ENCODE measurements at places on chromosomes 4 and X.

GRCh38 chr4:127629371-127629770 is 3.4 kb upstream of the INTU start:
- no peak for DNase-seq

DNA sequence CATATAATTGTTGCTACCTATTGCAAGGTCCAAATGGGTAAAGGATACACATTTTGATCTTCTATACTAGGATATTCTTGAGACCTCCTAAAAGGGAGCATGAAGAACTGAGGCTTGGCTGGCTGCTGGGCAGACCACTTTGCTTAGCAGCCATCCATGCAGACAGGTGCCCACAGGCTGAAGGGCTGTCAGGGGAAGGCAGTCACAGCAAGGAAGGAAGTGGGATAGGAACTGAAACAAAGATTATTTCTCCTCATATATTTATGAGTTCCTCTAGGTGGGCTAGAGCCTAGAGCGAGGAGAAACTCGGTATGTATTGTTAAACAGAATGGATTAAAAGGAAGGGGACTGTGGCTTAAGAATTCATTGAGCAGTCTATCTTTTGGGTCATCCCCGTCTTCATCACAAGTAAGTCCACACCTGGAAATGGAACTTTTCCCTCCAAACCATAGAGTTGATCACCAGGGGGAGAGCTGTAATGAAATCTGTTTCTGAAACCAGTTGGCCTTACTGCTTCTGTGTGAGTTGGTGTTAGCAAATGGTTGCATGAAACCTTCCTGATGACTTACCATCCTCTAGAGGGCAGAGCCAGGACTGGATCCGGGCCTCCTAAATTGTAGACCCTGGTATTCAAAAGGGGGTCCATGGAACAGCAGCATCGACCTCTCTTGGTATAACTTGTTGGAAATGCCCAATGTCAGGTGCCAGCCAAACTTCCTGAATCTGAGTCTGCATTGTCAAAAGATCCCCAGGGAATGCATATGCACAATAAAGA is 42.3 kb downstream of the AFF2 start:
- no peak for DNase-seq

- DNase-seq: no peak
Measured at GRCh38 chr4:53361451-53361850, 4.4 kb downstream of the SCFD2 start.

DNA sequence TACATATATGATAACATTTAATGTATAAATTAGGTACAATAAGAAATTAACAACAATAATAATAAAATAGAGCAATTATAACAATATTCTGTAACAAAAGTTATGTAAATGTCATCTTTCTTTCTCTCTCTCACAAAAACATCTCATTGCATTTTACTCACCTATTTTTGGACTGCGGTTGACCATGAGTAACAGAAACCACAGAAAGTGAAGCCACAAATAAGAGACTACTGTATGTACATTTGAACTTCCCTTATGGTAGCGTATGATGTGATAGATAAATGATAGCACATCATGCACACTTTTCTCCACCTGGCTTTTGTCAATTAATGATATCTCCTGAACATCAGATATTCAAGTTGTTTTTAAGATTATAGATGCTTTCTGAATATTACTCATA is 80.5 kb downstream of the HNRNPD start:
- no peak for DNase-seq

DNA sequence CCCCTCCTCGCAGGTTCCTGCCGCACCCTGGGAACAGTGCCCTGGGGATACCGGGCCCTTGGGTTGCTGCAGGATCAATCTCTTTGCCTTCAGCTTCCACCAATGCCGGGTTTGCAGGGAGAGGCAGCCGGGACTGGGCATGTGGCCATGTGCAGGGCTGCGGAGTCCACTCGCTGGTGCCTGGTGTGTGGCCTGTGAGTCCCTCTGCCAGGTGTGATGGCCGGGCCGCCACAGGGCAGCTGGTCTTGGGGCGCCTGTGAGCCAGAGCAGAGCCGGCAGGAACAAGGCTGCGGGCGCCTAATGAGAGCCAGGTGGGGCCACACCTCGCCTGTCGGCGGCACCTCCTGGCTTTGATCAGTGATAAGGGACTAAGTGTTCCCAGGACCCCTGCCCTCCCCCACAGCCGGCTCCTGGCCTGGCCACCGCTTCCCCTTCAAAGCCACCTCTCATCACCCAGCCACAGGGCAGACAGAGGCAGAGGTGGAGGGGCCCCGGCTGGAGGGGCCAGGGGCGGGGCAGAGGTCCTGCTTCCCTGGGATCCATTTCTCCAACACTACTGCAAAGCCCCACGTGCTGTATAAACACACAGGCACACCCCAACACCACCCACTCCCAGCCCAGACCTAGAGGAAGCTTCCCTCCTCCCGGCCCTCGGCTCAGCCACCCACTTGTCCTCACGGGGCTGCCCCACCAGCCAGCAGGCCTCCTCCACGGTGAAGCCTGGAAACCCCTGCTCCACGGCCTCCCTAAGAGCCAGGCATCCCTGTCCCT is 132.7 kb downstream of the CPZ start:
- DNase-seq: no peak

DNA sequence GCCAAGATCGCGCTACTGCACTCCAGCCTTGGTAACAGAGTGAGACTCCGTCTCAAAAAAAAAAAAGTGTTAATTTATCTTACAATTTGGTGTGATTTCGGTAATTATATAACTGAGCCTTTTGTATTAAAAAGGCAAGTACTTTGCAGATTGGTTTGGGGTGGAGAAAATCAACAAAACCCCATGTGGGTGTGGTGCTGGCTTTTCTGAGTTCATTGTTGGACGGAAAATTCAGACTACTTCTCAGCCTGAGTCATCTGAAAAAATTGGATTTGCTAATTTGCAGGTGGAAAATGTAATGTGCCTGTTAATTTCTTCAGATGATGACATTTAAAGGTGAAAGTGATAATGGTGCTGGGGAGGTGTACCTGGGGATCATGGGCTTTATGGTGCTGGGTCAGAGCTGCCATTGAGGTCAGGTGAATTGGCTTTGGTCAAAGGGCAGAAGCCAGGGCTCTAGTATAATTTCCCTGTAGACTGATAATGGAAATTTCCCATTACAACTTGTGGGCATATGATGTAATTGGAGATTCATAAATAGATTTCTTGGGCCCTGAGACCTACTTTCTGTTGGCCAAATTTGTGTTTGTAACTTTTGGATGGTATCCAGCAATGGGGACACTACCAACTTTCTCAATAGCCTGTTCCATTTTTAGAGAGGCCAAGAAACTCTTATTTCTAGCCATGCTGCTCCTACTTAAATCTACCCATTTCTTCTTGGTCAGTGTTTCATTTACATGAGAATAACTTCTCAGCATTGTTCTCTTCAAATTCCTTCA is 74.3 kb upstream of the TEX13D start:
- DNase-seq: no peak

- DNase-seq: no peak
Measured at GRCh38 chrX:133676344-133677122, 261.2 kb upstream of the GPC4 start.

DNA sequence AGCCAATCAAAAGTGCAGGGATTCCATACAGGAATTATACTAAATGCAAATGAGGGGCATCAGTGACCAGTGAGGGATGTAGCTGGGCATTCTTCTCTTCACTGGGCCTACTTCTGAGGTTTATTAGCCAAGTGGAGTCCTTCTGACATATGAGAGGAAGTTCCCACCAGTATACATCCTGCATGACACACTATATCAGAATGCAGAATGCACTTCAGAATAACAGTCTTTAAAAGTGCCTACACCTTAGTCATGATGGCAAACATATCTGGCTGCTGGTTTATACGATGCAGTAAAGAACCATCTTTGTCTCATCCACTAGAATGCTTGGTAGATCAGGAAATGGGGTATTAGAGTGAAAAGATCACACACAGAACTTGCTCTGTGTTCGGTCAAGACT is 180.3 kb upstream of the PPARGC1A start:
- no peak for DNase-seq

DNA sequence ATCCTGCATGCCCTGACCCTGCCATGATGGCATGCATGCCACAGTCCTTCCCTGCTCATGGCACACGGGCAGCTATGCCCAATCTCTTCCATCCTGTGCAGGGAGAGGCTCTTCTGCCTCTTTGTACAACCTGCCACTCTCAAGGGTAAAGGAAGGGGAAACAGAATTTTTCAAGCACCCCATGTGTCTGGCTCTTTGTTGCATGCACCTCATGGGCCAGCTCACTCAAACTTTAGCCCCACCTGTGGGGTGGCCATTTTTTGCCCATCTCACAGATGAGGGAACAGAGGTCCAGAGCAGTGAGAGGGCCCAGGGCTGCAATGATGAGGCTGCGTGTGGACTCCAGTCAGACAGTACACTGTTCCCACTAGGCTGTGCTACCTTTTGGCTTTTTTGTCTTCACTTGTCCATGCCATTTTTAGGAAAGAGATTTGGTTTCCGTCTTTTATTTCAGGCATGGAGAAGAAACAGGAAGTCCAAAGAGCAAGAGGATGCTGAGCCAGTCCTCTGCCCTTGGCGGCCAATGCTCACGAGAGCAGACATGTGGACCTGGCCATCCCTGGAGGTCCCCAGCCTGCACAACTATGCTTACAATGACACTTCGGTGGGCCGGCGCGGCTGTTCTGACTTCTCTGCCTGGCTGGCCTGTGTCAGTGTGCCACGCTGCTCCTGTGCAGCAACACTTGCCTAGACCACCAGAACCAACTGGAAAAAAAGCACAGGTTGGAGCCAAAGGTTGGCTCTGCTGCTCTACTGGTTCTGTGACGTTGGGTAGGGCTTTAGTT is 45.6 kb downstream of the NSG1 start:
- DNase-seq: no peak

DNA sequence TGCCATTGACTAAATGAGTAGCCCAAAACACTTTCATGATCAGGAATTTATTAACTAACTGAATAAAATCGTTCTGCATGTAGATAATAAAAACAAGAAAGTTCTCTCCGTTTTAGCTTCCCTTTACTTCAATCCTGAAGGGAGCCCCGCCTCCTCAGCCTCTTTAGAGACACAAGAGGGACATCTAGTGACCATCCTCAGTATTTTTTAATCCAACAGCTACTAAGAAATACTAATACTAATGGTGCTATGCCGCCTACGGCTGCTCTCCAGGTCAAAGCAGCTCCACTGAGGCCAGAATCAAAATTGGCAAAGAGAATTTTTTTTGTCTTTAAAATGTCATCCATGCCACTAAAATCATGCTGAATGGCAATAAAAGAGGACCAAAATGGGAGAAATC is 3.2 kb upstream of the PCDH19 start:
- no peak for DNase-seq

DNA sequence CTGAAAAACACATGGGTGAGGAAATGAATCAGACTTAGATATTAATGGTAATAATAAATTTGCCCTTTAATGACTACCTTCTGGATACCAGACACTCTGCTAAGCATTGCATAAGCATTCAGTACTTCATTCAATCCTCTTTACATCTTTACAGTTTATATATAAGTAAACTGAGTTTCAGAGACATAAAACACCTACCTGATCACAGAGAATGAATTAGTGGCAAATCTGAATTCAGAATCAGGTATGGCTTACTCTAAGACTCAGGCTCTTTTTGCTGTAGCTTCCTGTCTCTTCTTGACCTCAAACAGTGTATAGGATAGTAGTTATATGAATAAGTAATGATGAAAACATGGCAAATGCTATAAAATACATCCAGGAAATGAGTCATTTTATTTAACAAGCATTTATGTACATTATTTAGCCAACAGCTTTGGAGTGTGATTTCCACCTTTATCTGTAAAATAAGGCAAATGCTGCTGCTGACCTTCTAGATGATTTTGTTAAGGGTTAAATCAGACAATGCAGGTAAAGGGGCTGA is 83.9 kb downstream of the VEGFC start:
- no peak for DNase-seq

- DNase-seq: no peak
Measured at GRCh38 chr4:54155936-54156335, 56.0 kb downstream of the GSX2 start.

DNA sequence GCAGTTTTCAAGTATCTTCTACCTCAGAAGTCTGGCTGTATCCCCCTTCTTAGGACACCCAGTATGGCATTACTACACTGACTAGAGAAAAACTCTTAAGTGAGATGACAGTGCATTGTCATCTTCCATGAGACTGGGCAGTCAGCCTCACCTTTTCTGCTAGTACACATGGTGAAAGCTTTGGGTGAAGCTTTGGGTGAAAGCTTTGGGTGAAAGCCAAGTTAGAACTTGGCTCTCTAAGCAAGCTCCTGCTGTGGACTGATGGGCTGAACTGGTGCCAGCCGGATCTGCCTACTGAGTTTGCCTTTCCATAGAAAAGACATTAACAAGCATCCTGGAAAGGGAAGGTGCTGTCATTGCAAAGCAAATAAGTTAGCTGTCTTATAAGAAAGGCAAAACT is 8.8 kb downstream of the EPHA5 start:
- no peak for DNase-seq

DNA sequence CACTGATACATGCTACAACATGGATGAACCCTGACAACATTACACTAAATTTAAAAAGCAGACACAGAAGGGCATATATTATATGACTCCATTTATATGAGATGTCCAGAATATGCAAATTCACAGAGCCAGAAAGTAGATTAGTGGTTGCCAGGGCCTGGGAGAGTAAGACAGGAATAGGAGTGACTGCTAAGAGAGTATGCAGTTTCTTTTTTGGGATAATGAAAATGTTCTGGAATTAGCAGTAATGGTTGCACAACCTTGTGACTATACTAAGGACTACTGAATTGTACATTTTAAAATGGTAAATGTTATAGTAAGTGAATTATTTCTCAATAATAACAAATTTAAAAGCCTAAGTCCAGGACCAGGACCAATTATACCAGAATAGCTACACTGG is 29.5 kb upstream of the NUP54 start:
- no peak for DNase-seq

DNA sequence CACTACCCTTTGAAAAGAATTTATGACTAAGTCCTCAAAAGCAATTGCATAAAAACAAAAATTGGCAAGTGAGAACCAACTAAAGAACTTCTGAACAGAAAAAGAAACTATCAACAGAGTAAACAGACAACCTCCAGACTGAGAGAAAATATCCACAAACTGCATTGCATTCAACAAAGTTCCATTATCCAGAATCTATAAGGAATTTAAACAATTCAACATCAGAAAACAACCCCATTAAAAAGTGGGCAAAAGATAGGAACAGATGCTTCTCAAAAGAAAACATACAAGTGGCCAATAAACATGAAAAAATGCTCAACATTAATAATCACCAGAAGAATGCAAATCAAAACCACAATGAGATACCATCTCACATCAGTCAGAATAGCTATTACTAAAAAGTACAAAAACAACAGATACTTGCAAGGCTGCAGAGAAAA is 130.2 kb downstream of the GASK1B start:
- no peak for DNase-seq

- DNase-seq: no peak
Measured at GRCh38 chr4:175341203-175341755, 423.1 kb downstream of the ADAM29 start.

GRCh38 chrX:13287816-13288215 is 32.0 kb downstream of the ATXN3L start:
- no peak for DNase-seq

GRCh38 chrX:68912113-68912512 is 83.3 kb downstream of the EFNB1 start:
- DNase-seq: no peak

DNA sequence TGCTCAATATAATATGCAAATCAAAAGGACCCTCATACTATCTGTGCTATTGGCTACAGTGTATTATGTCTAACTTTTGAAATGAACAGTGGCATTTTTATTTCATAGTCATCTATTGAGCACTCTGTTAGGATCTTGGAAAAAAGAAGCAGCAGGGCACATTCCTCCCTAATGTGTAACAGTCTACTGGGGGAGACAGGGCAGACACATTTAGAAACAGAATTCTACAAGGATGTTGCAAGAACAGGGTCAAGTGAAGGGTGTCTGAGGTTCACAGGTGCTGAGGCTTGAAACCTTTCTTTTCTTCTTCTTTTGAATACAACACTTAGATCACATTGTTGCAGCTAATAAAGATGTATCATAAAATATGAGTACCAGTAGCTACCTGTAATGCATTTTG is 129.7 kb upstream of the SLC4A4 start:
- no peak for DNase-seq

All from stimulated activated CD8-positive, alpha-beta memory T cell treated with anti-CD3 and anti-CD28 coated beads, Interleukin-2, amount 100 ng/mL, for 1 hour (primary cell).